ENCODE measurements at places on chromosomes 1 and 21.

GRCh38 chr1:226738421-226738994, 574 bp downstream of the ITPKB start:
- peak; percentile 55 for DNase-seq

DNA sequence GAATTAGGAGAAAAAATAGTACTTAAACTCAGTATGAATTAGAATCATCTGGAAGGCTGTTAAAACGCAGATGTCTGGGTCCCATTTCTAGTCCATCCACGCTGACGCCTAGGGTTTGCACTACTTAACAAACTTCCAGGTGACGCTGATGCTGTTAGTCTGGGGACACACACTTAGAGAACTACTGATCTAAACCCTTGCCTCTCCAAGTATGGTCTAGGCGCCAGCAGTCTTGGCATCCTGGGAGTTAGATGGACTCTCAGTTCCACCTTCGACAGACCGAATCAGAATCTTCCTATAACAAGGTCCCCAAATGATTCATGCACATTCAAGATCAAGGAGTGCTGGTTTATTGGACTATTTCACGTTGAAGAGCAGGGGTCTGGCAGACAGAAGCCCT, 11.5 kb downstream of the DIO1 start:
- no peak for DNase-seq

GRCh38 chr1:2469103-2469940, 6.8 kb upstream of the PLCH2 start:
- peak; percentile 54 for DNase-seq

GRCh38 chr1:234776876-234777855, 167.2 kb upstream of the IRF2BP2 start:
- DNase-seq = no peak

DNA sequence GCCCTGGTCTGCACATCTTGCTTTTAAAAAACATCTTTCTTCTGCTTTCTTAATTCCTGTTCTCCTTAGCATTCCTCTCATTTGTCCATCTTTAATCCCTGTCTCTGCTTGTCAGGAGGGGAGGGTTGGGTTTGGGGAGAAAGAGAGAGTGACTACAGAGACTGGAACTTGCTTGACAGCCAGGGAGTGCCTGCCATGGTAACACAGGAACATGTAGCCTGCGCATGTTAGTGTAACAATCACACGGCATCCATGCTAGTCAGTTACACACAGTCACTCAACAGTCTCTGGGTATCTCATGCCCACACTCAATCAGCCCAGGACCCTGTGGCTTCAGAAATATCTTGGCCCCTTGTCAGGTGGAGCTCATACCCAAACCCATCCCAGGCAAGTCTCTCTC, 818 bp upstream of the TFAP2E start:
- no peak for DNase-seq

GRCh38 chr1:82034812-82035211, 234.1 kb downstream of the ADGRL2 start:
- DNase-seq = no peak

GRCh38 chr1:63630238-63630637, 37.0 kb downstream of the PGM1 start:
- DNase-seq = no peak

DNA sequence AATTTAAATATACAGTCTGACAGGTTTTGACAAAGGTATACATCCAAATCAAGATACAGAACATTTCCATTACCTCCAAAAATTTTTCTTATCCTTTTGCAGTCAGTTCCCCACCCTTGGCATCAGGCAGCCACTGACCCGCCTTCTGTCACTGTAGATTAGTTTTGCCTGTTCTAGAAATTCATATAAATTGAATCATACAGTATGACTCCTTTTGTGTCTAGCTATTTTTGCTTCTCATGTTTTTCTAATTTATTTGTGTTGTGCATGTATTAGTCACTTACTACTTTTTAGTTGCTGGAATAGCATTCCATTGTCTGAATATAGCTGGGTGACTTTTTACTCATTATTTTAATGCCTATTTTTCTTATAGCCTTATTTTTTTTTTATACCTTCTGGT, 3.8 kb downstream of the UTP25 start:
- no peak for DNase-seq

GRCh38 chr21:34534522-34534921, 22.5 kb upstream of the KCNE1 start:
- DNase-seq = peak; percentile 55

GRCh38 chr1:223872308-223872901, 26.7 kb upstream of the TP53BP2 start:
- DNase-seq = no peak

DNA sequence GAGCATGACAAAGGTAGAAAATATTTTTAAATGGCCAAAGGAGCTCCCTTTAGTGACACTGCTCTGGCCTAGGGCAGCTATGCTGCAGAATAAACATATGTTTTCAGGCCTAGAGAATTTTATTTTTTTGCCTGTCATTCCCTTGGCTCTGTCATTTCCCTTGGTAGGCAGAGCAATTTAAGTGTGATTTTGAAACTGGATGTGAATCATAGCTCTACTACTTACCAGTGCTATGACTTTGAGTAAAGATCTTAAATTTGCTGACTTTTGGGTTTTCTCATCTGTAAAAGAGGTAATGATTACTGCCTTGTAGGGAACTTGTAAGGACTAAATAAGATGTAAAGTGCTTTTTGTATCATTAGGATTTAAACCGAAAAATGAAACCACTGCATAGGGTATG, 189.0 kb upstream of the ZRANB2 start:
- no peak for DNase-seq

GRCh38 chr21:38938343-38938742, 132.6 kb downstream of the ETS2 start:
- DNase-seq = no peak

GRCh38 chr1:161390559-161390858, 22.8 kb upstream of the CFAP126 start:
- peak; percentile 33 for DNase-seq

GRCh38 chr21:36487641-36488307, 7.9 kb upstream of the CLDN14 start:
- no peak for DNase-seq

DNA sequence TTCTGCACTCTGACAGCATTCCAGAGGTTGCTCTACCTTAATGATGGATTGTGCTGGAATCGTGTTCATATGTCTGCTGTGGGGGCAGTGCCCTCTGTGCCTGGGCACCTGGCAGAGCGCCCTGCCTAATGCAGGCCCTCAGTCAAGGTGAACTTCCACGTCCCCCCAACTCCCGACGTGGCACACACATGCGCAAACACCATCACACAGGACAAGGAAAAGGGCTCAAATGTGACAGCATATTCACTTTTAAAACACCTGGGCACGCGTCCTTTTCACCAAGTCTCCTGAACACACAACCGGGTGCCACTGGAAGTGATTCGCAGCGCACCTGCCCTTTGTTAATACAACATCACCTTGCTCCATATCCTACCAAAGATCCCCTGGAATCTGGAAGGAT, 11.7 kb downstream of the TPRG1L start:
- no peak for DNase-seq

DNA sequence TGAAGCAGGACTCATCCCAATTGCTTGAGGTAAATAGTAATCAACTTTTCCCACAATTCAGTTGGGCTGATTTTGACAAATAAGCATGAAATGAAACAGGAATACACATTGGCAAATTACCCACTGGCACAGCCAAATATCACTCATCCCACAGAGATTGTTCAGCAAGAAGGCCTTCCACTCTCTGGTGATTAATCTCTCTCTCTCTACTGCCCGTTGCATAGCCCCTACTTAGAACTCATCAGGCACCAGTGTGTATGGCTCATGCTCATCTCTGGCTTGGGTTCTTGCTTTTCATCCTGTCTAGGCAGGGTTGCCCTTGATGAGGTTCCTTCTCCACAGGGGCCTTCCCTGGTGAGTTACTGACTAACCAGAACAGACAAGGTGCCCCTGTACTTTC, 1.1 kb downstream of the BSDC1 start:
- no peak for DNase-seq

- no peak for DNase-seq
Observed at GRCh38 chr1:1297802-1298424, 9.8 kb downstream of the ACAP3 start.

DNA sequence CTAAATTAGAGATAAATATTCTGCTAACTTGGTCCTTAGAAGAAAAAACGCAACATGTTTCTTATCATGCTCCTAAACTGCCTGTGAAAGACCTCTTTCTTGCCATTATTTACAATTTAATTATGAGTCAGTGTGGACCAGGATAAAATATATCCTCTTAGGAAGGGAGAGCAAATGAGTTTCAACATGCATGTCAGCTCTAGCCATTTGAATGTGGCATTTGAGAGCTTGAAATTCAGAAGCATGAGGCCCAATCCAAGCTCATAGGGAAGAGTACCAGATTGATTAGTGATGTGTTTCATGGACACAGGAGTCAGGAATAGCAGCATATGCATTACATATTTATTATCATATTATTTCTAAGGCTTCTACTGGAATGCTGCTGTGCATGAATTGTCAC, 39.3 kb downstream of the TBX15 start:
- DNase-seq = no peak

DNA sequence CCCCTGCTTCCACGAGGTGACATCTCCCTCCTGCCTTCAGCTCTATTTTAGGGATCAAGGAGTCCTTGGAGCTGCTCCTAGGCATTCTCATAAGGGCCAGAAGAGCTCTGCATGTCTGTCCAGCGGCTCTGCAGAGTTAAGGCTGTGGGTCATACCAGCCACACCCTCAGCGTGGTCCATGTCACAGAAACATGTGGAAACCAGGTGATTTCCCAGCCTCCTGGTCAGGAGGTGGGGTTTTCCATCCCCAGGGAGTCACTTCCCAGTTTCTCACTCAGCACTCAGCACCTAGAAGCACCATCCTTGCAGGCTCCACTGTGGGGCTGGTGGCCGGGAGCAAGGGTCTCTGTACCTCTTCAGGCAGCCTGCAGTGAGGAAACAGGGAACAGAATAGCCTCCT, 1.4 kb upstream of the TNFRSF1B start:
- DNase-seq = no peak

DNA sequence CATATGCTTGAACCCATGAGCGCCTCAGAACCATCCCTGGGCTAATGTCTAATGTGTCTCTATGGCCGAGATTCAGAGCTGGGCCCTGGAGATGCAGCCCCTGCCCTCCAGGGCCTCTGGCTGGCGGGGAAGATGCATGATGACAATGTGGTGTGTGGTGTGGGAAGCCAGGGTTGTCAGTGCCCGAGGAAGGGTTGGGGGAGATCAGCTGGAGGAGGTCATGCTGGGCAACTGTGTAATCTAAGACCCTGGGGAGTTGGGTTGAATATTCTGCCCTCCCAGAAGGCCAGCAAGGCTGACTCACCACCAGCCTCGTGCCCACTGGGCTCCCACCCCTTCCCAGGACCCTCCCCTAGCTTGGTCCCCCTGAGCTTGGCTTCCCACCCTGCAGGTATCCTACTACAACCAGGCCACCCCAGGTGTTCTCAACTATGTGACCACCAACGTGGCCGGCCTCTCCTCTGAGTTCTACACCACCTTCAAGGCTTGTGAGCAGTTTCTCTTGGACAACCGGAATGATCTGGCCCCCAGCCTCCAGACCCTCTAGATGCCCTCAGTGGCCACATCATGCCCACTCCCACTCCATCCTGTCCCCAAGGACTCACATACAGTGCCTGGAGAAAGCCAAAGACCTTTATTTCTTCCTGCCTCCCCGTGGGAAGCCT, 14.6 kb downstream of the FAM151A start:
- DNase-seq = no peak

- no peak for DNase-seq
Observed at GRCh38 chr1:223216531-223217205, 73.6 kb upstream of the TLR5 start.

GRCh38 chr1:212500983-212501382, 68.3 kb downstream of the NENF start:
- no peak for DNase-seq

DNA sequence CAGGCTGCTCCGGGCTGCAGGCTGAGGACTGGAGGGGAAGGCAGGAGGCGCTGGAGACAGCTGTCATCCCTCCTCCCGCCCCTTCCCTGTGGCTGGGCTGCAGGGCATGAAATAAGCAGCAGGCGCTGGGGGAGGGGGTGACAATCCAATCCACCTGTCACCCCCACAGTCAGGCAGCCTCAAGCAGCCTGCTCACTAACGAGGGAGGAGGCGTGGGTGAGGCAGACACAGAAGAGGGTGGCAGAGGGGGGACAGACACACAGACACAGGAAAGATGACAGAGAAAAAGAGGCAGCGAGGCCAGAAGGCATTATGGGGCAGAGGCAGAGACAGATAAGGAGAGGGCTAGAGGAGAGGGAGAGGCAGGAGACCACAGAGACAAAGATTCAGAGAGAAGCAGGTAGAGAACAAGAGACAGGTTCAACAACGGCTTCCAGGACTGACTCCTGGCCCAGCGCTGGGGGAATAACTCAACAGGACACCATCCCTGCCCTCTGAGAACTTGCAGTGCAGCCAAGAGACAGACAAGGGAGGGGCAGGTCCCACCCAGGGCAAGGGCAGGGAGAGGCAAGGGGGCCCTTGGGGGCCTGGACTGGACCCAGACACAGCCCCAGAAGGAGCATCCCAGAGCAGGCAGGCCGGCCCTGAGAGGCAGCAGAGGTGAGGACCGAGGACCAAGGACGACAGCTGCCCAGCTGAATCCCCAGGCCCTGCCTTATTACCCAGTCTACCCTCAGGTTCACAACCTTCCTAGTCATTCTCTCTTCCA, 11.2 kb downstream of the MEF2D start:
- peak; percentile 55 for DNase-seq

DNA sequence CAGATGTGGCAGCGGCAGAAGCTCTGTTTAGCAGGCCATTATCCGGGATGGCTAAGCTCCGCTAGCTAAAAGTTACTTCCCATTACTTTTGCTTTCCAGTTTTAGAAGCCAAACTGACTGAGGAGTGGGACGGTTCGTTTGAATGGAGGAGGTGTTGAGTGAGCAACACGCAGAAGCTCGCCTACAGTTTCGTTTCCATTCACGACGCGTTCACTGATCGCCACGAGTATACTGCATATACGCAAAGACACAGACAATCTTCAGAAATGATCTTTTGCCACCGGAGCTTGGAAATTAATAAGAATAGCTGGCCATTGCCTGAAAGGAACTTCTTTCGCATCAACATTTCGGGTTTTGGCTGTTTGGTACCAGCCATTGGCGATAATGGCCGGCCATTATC, 14.6 kb downstream of the SON start:
- no peak for DNase-seq

- DNase-seq = no peak
Observed at GRCh38 chr1:156909671-156910070, 10.8 kb upstream of the LRRC71 start.

All from GM13976 (cell line).